ENCODE measurements at places on chromosomes 2 and 18. TPM values are rescaled to one million over a fixed set of nuclear protein-coding genes. Genes with fewer than 3 reads are reported as not detected.

CXCR1 gene
- polyA plus RNA-seq, result 0.11 TPM

RALBP1 gene
- polyA plus RNA-seq, result 23.7 TPM

DCC gene
- not detected for polyA plus RNA-seq

REG3G gene
- not detected for polyA plus RNA-seq

CCNYL1 gene
- 14.6 TPM for polyA plus RNA-seq

DPP4 gene
- 0.18 TPM for polyA plus RNA-seq

PLGLB2 gene
- polyA plus RNA-seq, result 4.9 TPM

HOXD13 gene
- polyA plus RNA-seq, result not detected

COL4A4 gene
- 0.16 TPM for polyA plus RNA-seq

RALB gene
- polyA plus RNA-seq, result 62.4 TPM

ALK gene
- 0.04 TPM for polyA plus RNA-seq

C1QL2 gene
- not detected for polyA plus RNA-seq

IDH1 gene
- polyA plus RNA-seq, result 77.4 TPM

POMC gene
- 0.59 TPM for polyA plus RNA-seq

MMADHC gene
- polyA plus RNA-seq, result 41.0 TPM

GCG gene
- polyA plus RNA-seq, result 0.14 TPM

NEU4 gene
- polyA plus RNA-seq, result 0.04 TPM

RBM43 gene
- polyA plus RNA-seq, result 1.6 TPM

RBM44 gene
- 0.24 TPM for polyA plus RNA-seq

PDE11A gene
- polyA plus RNA-seq, result not detected
